Activated T-cell treated with anti-CD3 and anti-CD28 coated beads, Interleukin-2, amount 50 U/mL, for 1 hour (primary cell): ENCODE measurements at places on chromosomes 7 and 10.

GRCh38 chr10:57262892-57263291 is 901.8 kb upstream of the ZWINT start:
- DNase-seq: no peak

GRCh38 chr10:15660990-15661389 is 58.7 kb downstream of the ITGA8 start:
- DNase-seq: no peak

GRCh38 chr10:124911124-124912067 is 30.5 kb upstream of the ZRANB1 start:
- no peak for DNase-seq

- no peak for DNase-seq
These were observed 361.6 kb upstream of the GRM3 start for GRCh38 chr7:86282014-86282682.

DNA sequence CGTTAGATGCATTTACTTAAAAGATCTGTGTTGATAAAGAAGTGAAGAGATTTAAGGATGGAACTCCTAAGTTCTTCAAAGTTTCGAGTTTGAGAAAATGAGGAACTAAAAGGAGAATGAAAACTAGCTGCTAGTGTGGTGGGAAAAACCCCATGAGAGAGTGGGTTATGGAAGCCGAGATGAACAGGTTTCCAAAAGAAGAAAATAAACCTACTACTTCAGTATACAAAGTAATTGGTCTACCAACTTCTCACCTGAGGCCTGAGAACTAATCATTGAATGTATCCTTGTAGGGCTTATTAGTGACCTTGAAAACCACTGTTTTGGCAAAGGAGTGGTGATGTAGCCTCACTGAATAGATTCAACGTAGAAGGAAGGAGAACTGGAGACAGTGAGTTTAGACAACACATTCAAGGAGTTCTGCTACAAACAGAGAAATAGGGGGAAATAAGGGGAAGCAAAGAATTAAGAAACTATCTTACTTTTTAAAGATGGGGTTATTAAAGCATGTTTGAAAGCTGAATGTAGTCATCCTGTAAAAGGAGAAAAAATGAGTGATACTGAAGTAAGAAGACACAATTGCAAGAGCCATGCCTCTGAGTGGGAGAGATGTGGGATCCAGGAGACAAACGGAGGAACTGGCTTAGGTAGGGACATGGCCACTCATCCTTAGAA is 50.8 kb downstream of the CH25H start:
- no peak for DNase-seq

GRCh38 chr10:99766302-99766681 is 16.1 kb upstream of the ABCC2 start:
- no peak for DNase-seq

DNA sequence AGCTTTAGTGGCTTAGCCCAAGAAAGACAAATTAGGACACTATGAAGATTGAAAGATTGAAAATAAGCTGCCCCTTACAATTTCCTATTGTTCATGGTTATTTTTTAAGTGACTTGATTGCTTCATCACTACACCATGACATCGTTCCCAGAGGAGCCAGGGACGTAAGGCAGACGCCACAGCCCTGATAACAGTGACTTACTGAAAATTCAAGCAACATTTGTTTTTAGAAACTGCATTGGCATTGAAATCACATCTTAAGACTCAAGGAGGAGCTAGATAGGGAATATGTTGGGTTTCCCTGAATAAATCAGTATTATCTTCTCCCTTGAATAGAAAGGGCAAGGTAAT is 38.7 kb upstream of the ANK3 start:
- DNase-seq: no peak

- DNase-seq: no peak
These were observed 378.2 kb upstream of the MYO3A start for GRCh38 chr10:25555865-25556264.

- peak; percentile 69 for DNase-seq
These were observed 2.4 kb downstream of the SFMBT2 start for GRCh38 chr10:7408291-7409044.

DNA sequence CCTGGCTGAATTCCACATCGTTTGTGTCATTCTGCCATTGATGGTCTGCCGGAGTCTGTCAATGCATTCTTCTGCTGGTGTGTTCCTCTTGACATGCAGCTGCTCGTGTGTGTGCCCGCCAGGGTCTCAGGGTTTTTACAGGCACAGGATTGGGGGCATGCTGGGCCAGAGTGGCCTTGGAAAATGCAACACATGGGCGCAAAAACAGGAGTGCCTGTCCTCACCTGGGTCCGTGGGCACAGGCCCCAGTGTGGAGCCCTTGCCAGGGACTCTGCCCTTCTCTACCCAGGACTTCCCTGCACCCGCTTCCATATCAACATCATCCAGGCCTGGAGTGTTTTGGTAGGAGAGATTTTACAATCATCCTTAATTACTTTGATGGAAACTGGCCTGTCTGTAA is 340.7 kb downstream of the KIF20B start:
- no peak for DNase-seq

- DNase-seq: no peak
These were observed 31.2 kb downstream of the BAIAP2L1 start for GRCh38 chr7:98369726-98370125.

GRCh38 chr10:132670546-132671227 is 115.3 kb downstream of the NKX6-2 start:
- DNase-seq: peak; percentile 12

DNA sequence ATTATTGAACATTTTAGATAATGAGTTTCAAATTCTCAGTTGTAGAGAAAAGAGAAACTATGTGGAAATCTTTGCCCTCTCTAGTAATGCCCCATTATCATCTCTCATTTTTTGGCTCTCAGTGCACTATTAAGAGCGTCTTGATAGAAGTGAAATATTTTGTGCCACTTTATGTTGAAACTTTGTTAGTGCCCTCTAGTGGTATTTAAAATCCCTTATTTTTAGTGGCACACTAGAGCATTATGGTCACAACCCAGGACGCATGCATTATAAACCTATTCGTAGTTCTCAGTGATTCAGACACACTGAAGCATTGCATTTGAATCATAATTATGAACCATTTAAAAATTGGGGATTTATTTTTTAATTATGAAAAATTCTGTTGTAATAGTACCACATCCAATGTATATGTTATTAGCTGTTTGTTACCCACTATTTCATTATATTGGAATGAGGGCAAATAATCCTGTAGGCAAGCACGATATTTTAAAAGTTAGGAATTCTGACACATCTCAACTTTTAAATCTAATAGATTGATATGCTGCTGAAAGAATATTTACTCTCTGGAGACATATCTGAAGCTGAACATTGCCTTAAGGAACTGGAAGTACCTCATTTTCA is 21.9 kb downstream of the PDCD4 start:
- DNase-seq: no peak

GRCh38 chr10:60643874-60644273 is 134.4 kb upstream of the CDK1 start:
- DNase-seq: no peak

GRCh38 chr7:85224171-85224570 is 37.3 kb upstream of the SEMA3D start:
- no peak for DNase-seq

DNA sequence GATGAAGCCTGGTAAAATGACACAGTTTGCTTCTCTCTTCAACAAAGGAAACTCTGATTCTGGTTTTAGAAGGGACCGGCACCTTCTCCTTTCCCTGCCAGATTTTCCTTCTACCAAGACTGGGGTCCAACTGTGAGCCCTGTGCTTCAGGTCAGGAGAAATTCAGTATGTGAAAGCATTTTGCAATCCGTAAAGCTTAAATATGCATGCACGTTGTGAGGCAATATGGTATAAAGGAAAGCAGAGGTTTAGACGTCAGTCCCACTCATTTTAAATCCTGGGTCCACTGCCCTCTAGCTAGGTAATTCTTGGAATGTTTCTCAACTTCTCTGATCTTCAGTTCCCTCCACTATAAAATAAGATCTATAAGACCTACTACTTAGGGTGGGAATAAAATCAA is 359.0 kb upstream of the NPSR1 start:
- no peak for DNase-seq

GRCh38 chr10:64430690-64431323 is 909.6 kb downstream of the REEP3 start:
- DNase-seq: no peak

DNA sequence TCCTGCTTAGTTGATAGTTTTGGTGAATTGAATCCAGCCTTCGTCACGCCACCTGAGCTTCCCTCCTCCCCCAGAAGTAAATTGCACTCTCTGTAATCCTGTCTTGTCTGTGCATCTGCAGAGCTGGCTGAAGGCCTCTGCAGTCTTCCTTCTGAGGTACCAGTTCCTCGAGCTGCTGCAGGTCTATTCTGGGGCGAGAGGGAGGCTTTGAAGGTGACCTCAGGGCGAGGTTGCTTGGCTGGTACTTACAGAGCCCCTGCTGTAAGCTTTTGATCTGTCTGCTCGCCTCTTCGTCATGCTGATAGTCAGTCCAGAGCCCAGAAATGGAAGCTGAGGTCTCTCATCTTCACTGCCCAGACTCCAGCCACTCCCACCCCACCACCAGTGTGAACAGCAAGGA is 513.6 kb upstream of the FOXK1 start:
- DNase-seq: no peak

- DNase-seq: no peak
These were observed 1.2 kb downstream of the GPNMB start for GRCh38 chr7:23247603-23248335.

- no peak for DNase-seq
These were observed 34.5 kb upstream of the CD36 start for GRCh38 chr7:80603940-80604339.

GRCh38 chr10:60662917-60663614 is 115.2 kb upstream of the CDK1 start:
- no peak for DNase-seq

DNA sequence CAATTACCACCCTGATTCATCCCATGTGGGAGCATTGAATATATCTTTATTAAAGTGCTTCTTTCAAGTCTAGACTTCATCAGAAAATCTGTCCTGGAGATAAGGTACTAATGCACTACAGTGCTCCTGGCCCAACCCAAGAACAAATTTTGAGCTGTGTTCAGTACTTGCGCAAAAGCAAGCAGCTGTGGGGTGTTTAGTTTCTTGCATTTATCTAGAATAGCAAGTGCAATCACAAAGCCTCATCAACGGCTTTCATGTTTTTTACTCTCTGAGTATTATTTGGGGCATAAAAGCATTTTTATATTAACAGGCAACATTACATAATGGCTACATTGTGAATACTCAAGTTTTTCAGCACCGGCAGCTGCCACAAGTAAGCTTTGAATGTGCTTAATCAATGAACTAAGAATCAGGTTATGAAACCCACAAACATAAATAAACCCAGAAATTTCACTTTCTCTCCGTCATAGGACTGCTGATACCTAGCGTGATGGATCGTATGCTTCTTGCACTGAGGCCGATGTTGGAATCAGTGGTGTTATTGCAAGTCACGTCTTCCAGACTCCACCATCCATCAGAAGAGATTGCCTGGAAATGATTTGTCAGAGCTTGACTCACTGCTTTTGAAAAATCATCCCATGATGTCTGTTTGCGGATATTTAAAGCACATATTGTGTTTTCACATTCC is 113.1 kb downstream of the CTTNBP2 start:
- DNase-seq: no peak

GRCh38 chr7:135159359-135160085 is 11.0 kb downstream of the CYREN start:
- no peak for DNase-seq

- no peak for DNase-seq
These were observed 38.9 kb upstream of the PRKG1 start for GRCh38 chr10:51035344-51035743.

- DNase-seq: no peak
These were observed 10.9 kb upstream of the BHLHA15 start for GRCh38 chr7:98200364-98200763.

DNA sequence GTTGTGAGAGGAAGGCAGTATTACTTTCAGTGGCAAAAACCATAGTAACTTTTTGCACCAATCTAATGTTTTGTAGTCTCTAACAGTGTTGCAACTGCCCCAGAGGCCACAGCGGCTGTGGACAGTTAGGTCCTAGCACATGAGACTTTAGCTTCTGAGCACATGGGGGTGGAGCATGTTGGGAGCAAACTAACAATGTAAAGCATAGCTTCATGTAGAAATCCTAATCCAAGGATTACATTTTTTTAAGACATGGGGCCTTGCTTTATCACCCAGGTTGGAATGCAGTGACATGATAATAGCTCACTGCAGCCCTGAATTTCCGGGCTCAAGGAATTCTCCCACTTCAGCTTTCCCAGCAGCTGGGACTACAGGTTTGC is 49.0 kb downstream of the LAMB1 start:
- no peak for DNase-seq

GRCh38 chr10:131238669-131239280 is 72.7 kb downstream of the TCERG1L start:
- no peak for DNase-seq

DNA sequence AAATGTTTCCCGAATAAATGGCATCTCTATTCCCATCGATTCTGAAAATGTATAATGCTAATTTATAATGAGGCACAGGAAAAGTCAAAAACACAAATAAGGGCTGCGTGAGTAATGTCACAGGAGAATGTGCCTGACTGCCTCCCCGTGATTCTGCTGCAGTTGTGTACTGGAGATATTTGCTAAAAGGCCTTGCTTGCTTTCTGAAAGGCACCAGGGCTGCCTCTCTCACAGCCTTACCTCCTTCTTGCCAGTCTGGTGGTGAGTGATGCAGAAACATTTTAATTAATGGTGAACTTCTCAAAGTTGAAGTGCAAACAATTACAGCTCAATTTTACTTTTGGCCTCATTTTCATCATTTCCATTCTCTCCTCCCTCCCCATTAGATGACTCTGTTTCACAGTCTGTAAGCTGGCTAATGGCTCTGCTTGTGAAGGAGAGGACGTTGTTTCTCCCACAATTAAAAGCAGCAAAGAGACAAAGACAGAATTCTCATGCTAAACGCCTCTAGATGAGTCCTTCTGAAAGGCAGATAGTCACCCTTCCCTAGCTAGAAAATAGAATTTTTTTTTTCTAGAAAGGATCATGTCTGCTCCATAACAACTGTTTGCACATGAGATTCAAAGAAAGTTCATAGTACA is 377.6 kb downstream of the MDFIC start:
- DNase-seq: no peak

DNA sequence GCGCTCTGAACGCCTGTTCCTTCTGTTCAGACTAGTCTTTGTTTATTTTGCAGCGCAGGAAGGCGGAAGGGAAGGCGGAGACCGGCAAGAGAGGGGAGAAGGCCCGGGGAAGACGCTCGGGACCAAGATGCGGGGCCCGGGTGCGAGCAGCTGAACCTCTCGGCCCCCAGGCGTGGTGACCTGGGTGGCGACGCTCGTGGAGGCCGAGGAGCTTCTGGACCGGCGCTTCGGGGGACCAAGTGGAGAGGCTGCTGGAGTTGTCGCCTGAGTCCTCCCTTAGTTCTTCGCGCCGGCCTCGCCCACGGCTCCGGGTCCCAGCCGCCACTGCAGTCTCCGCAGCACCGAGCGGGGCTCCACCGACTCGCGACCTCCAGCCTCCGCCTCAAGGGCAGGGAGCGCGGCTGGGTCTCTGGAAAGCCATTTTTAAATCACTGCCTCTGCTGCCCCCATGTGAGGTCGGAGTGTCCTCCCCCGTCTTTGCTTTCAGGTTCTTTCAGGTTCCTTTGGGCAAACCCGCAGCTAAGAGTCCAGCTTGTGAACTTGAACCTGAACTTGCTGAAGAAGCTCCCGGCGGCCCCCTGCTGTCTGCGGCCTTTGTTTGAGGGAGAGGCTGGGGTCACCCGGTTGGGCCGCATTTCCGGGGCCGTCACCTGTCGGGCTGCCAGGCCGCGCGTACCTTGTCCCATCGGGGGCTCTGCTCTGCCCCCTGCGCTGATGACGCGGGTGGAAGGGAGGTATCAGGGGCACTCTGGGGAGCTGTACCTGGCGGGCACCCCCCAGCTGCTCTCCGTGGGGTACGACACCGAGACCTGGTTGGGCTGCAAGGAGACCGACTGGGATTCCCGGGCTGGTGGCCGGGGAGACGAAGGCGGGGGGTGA is 136.0 kb downstream of the KIF20B start:
- peak; percentile 37 for DNase-seq
